Activated CD4-positive, alpha-beta T cell treated with anti-CD3 and anti-CD28 coated beads, Interleukin-2, amount 10 ng/mL, durations not matched to agents 7 days and 5 days (primary cell): ENCODE measurements at places on chromosomes 12 and 14. TPM values are rescaled to one million over a fixed set of nuclear protein-coding genes. Genes with fewer than 3 reads are reported as not detected.
A peak's percentile ranks its signal among the peaks of the same experiment; 100 is the strongest.

GRCh38 chr14:65879248-65880009 is 466.9 kb downstream of the FUT8 start:
- no peaks in the 10 kb centered on the region for H3K27me3 ChIP-seq
- H3K27ac ChIP-seq = peak overlapping the region; percentile 83
- no peak overlapping the region for H3K4me3 ChIP-seq
- H3K4me1 ChIP-seq = peaks cover 3% of the 10 kb centered on the region

DNA sequence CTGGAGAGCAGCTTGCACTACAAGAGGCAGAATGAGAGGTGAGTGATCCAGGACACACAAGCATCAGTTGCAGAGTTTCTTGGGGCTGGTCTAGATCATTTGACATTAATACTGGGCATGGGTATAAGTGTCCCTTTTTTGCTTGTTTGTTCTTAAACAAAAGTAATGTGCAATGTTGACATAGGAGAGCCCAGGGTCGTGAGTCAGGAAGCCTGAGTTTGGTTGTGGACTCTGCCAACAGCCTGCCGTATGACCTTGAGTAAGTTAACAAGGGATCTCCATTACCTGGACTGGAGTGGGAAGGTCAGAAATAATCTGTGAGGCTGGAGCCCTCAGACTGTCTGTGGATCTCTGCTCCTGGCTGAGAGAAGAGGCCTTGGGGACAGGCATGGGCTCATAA is 170.3 kb downstream of the KCNA5 start:
- no peak overlapping the region for H3K27ac ChIP-seq
- H3K4me3 ChIP-seq = no peak overlapping the region
- H3K4me1 ChIP-seq = no peaks in the 10 kb centered on the region
- H3K27me3 ChIP-seq = peaks cover 6% of the 10 kb centered on the region
- no peaks in the 10 kb centered on the region for H3K36me3 ChIP-seq

DNA sequence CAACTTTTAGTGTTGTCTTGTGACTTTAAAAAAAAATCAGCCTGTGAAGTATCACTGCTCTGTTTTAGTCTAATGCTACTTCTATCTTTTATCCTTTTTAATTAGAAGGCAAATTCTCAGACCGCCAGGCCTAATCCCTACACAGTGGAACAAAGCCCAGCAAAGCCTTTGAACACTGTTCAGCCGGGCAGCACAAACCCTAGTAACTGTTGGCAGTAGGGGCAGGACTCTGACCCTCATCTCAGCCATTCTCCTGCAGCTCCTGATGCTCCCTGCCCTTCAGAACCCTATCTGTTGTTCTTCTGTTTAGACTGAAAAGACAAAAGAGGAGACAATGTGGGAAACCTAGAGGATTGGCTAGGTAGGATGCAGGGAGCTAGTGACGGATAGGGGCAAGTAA is 78.0 kb upstream of the OTX2 start:
- H3K4me1 ChIP-seq = no peaks in the 10 kb centered on the region
- no peak overlapping the region for H3K27ac ChIP-seq
- no peak overlapping the region for H3K4me3 ChIP-seq

DNA sequence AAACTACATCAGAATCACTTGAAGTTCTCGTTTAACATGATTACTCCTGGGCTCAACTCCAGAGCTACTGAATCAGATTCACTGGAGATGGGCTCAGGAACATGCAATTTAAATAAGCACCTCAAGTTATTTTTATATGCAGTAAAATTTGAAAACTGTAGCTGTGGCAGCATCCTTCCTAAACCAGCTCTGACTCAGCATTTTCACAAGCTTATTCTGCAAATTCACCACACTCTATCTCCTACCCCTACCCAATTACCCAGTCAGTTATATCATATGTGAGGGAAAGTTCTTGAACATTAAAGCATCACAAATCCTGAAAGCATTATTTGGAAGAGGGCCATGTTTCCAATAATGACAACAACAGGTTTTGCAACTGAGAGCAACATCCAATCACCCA is 24.2 kb upstream of the LRRC9 start:
- H3K4me1 ChIP-seq = no peaks in the 10 kb centered on the region
- no peak overlapping the region for H3K27ac ChIP-seq
- peaks cover 7% of the 10 kb centered on the region for H3K27me3 ChIP-seq
- no peak overlapping the region for H3K4me3 ChIP-seq
- no peaks in the 10 kb centered on the region for H3K36me3 ChIP-seq

Gene KCNC2
- total RNA-seq = not detected

DNA sequence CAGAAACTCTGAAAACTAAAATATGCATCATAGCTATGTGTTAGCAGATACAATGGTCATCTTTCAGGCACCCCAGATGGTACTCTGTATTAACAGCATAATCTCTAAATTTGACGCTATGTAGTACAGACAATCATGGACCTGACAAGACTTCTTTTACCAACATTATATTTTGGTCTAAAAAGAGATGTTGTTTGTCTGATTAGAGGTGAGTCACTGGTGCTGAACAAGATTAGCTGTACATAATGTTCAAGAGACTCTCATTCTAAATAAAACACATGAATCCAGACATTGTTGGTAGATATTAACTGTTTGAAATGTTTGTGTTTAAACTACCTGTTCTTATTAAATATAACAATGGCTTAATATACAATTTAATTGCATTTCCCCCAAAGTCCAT is 146.4 kb upstream of the LMNTD1 start:
- H3K36me3 ChIP-seq = no peaks in the 10 kb centered on the region
- no peak overlapping the region for H3K4me3 ChIP-seq
- no peak for DNase-seq
- no peaks in the 10 kb centered on the region for H3K4me1 ChIP-seq
- H3K27ac ChIP-seq = no peak overlapping the region
- H3K27me3 ChIP-seq = no peaks in the 10 kb centered on the region

DNA sequence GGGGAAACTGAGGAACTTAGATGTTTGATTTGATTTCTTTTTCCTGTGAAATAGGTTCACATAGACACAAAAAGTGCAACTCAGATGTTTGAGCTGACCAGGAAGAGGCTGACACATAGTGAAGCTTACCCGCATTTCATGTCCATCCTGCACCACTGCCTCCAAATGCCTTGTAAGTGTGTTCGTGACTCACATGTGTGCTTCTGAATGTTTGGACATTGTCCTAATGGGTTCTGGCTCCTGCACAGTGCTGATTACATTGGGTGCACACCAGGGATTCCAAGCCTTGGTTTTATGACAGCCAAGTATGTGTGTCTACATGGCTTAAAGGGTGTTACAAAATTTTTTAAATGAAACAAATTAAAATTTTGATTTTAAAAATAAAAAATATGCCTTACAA is 137.4 kb downstream of the DAAM1 start:
- H3K36me3 ChIP-seq = peaks cover 3% of the 10 kb centered on the region
- H3K27ac ChIP-seq = no peak overlapping the region
- no peak for DNase-seq
- H3K27me3 ChIP-seq = no peaks in the 10 kb centered on the region
- no peak overlapping the region for H3K4me3 ChIP-seq

DNA sequence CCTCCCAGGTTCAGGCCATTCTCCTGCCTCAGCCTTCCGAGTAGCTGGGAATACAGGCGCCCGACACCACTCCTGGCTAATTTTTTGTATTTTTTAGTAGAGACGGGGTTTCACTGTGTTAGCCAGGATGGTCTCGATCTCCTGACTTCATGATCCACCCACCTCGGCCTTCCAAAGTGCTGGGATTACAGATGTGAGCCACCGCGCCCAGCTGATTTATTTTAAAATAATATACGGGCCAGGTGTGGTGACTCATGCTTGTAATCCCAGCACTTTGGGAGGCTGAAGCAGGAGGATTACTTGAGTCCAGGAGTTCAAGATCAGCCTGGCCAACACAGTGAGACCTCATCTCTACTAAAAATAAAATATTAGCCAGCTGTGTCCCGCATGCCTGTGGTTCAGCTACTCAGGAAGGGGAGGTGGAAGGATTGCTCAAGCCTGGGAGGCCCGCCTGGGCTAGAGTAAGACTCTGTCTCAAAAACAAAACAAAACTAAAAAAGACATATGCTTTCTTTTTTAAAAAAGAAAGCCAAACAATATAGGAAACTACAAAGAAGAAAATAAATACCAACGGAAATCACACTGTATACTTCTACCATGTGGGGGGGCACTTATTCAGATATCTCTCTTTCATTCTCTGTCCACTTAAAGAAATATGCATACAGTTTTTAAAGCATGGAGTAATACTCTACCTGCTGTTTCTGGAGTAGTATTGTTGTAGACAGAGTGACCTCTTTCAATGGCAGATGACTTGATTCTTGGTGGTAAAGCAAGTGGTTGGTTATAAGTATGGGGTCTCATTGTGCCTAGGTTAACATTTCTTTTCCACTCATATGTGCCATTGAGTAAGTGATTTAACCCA is 930 bp upstream of the MIA2 start:
- peaks cover 57% of the 10 kb centered on the region for H3K4me1 ChIP-seq
- no peak for DNase-seq
- peak overlapping the region; percentile 64 for H3K27ac ChIP-seq
- H3K27me3 ChIP-seq = no peaks in the 10 kb centered on the region

- DNase-seq = no peak
- no peaks in the 10 kb centered on the region for H3K4me1 ChIP-seq
- no peaks in the 10 kb centered on the region for H3K27me3 ChIP-seq
- no peaks in the 10 kb centered on the region for H3K36me3 ChIP-seq
- H3K27ac ChIP-seq = no peak overlapping the region
- H3K4me3 ChIP-seq = no peak overlapping the region
Observed at GRCh38 chr14:85301506-85301905, 228.4 kb upstream of the FLRT2 start.

DNA sequence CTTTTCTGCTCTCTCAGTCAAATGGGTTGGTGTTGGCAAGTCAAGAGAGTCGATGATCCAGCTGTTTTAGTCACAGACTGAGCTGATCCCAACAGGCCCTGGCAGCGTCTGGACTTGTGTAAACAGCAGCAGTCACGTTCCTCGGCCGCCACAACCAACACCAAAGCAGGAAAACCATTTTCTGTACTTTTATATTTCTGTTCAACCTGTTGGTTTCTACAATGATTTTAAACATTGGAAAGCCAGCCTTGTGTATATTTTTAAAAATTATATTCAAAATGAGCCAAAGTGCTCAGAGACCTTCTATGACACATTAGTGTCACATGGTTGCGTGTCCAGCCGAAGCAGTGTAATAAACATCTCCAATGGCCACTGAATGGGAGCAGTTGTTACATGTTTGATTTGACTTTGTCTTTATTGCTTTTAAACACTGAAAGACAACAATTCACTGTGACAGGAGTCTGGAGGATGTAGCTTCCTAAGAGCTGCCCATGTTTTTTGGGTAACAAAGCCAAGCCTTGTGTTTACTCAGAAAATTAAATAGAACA is 5.9 kb upstream of the SIVA1 start:
- peaks cover 14% of the 10 kb centered on the region for H3K4me1 ChIP-seq
- no peak for DNase-seq
- H3K36me3 ChIP-seq = no peaks in the 10 kb centered on the region
- no peaks in the 10 kb centered on the region for H3K27me3 ChIP-seq
- no peak overlapping the region for H3K27ac ChIP-seq
- H3K4me3 ChIP-seq = no peak overlapping the region

GRCh38 chr14:105039458-105040205 is 18.7 kb upstream of the CDCA4 start:
- H3K27ac ChIP-seq = no peak overlapping the region
- H3K4me1 ChIP-seq = peaks cover 2% of the 10 kb centered on the region
- H3K27me3 ChIP-seq = peaks cover 4% of the 10 kb centered on the region
- H3K4me3 ChIP-seq = no peak overlapping the region

DNA sequence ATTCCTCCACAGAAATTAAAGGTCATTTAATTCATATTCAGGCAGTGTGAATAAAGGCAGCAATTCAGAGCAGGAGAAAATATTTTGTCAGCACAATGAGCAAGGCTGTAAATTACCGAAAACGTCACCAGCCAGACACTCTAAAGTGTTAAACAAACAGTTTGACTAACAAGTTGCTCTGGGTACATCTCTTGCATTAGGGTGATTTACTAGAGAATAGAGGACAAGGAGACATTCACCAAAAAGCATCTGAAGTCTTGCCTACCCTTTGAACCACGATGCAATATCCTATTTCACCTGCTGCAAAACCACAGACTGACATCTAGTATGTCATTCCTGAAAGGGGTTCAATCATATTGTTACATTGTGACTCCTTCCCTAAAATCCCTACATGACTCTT is 27.1 kb upstream of the GPHB5 start:
- no peaks in the 10 kb centered on the region for H3K4me1 ChIP-seq
- no peaks in the 10 kb centered on the region for H3K36me3 ChIP-seq
- no peak for DNase-seq
- peaks cover 30% of the 10 kb centered on the region for H3K27me3 ChIP-seq
- H3K27ac ChIP-seq = no peak overlapping the region
- H3K4me3 ChIP-seq = no peak overlapping the region

- no peaks in the 10 kb centered on the region for H3K27me3 ChIP-seq
- H3K4me1 ChIP-seq = no peaks in the 10 kb centered on the region
- no peak overlapping the region for H3K4me3 ChIP-seq
- H3K36me3 ChIP-seq = no peaks in the 10 kb centered on the region
- no peak for DNase-seq
- no peak overlapping the region for H3K27ac ChIP-seq
Observed at GRCh38 chr14:26130690-26131089, 467.1 kb downstream of the NOVA1 start.

- no peak for DNase-seq
- H3K36me3 ChIP-seq = no peaks in the 10 kb centered on the region
- H3K4me3 ChIP-seq = no peak overlapping the region
- no peaks in the 10 kb centered on the region for H3K4me1 ChIP-seq
- no peak overlapping the region for H3K27ac ChIP-seq
Observed at GRCh38 chr14:95045836-95046430, 111.4 kb downstream of the DICER1 start.

Gene PCNX1
- 56.6 TPM for total RNA-seq

Gene MAPK1IP1L
- total RNA-seq = 94.3 TPM

- no peak overlapping the region for H3K4me3 ChIP-seq
- H3K4me1 ChIP-seq = no peaks in the 10 kb centered on the region
- no peaks in the 10 kb centered on the region for H3K36me3 ChIP-seq
- no peak overlapping the region for H3K27ac ChIP-seq
- DNase-seq = no peak
- H3K27me3 ChIP-seq = no peaks in the 10 kb centered on the region
Observed at GRCh38 chr12:115423546-115423987, 739.6 kb upstream of the TBX3 start.

GRCh38 chr14:94514351-94514750 is 5.1 kb upstream of the SERPINA12 start:
- H3K27me3 ChIP-seq = no peaks in the 10 kb centered on the region
- H3K4me1 ChIP-seq = no peaks in the 10 kb centered on the region
- H3K4me3 ChIP-seq = no peak overlapping the region
- no peak overlapping the region for H3K27ac ChIP-seq
- DNase-seq = no peak

- H3K4me3 ChIP-seq = peak overlapping the region; percentile 14
- H3K36me3 ChIP-seq = peaks cover 2% of the 10 kb centered on the region
- peaks cover 17% of the 10 kb centered on the region for H3K4me1 ChIP-seq
- peak; percentile 27 for DNase-seq
Observed at GRCh38 chr14:104076743-104077142, 8.8 kb upstream of the ASPG start.

GRCh38 chr12:91511795-91512420 is 329.3 kb upstream of the DCN start:
- no peaks in the 10 kb centered on the region for H3K36me3 ChIP-seq
- no peak overlapping the region for H3K4me3 ChIP-seq
- no peak overlapping the region for H3K27ac ChIP-seq
- DNase-seq = no peak
- peaks cover 3% of the 10 kb centered on the region for H3K27me3 ChIP-seq
- no peaks in the 10 kb centered on the region for H3K4me1 ChIP-seq
